ENCODE measurements at places on chromosomes 5 and 9. TPM values are rescaled to one million over a fixed set of nuclear protein-coding genes. Genes with fewer than 3 reads are reported as not detected.

The PRELID1 gene
- 42.8 TPM for total RNA-seq

The GFM2 gene
- 36.7 TPM for total RNA-seq

The GPR150 gene
- total RNA-seq = not detected

The MTAP gene
- 24.5 TPM for total RNA-seq

The LCN12 gene
- total RNA-seq = not detected

- DNase-seq = no peak
These were observed 94.4 kb downstream of the ANKH start for GRCh38 chr5:14777187-14777586.

GRCh38 chr5:82639393-82640144, 361.4 kb upstream of the RPS23 start:
- peak; percentile 88 for DNase-seq

DNA sequence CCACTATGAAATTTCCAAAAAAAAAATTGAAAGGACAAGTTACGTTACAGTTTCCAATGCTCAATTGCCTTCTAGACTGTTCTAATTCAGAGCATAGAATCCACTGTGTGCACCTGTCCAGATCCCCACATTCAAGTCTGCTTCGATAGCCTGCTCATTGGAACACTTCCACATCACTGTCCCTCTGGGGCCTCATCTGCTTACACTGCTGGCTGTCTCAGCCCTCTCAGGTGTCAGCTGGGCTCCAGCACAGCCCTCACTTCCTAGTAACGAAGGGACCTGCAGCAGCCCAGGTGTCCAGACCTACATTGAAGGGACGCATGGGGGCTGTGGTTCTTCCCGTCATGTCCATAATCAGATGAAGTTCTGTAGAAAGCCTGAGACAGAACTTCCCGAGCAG, 94.3 kb upstream of the EMB start:
- no peak for DNase-seq

GRCh38 chr5:121189342-121190305, 662.1 kb upstream of the FTMT start:
- DNase-seq = peak; percentile 6

DNA sequence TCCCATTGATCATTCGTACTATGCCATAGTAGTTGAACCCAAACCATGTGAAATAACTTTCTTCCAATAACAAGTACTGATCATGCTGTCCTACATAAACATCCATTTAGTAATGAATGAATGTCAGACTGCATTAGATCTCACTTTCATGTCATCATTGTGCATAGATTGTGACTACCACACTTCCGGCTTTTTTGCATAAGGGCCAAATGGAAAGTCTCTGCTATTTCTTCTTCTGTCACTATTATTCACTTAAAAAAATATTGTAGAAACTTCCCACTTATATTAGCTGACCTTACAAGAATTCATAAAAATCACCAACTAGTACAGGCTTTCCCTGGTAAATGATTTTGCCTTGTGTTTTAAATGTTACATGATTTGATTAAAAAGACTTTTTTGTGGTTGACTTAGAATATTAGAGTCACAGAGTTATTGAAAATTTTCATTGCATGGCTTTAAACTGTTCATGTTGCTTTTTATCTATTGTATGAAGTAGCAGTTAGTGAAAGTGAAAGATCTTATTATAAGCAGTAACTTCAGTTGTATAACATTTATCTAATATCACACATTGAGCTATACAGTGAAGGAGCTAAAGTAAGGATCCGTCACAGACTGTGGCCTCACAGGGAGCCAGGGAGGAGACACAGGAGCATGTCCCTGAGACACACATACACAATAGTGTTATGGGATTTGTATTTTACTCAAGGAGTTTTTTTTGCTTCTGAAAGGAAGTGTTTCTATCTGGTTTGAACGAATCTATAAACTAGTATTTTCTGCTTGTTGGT, 33.9 kb downstream of the LMNB1 start:
- no peak for DNase-seq

- DNase-seq = no peak
These were observed 201.0 kb upstream of the RAI14 start for GRCh38 chr5:34455098-34455497.

- DNase-seq = peak; percentile 1
These were observed 63.3 kb downstream of the CSF2 start for GRCh38 chr5:132136906-132137305.

GRCh38 chr5:130222573-130222972, 318.3 kb downstream of the CHSY3 start:
- no peak for DNase-seq
